Lower leg skin (tissue), 4 donors: ENCODE measurements at places on chromosomes 16 and 17.

DNA sequence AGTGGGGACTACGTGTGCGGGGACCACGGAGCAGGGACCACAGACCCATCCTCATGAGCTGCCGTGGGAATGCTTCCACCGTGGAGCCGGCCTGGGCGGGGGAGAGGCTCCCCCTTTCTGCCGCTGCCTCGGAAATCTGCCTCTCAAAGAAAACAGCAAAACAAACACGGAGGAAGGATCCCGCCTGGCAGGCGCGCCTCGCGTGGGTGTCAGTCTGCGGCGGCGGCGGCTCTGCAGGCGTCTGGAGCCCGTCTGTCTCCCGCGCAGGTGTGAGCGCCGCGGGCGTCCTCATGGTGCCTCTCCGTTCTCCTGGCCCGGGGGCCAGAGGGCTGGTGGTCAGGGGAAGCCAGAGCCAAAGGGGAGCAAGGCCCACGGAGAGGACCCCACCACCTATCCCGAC lies 27.5 kb downstream of the GSE1 start:
- no peak for DNase-seq

DNA sequence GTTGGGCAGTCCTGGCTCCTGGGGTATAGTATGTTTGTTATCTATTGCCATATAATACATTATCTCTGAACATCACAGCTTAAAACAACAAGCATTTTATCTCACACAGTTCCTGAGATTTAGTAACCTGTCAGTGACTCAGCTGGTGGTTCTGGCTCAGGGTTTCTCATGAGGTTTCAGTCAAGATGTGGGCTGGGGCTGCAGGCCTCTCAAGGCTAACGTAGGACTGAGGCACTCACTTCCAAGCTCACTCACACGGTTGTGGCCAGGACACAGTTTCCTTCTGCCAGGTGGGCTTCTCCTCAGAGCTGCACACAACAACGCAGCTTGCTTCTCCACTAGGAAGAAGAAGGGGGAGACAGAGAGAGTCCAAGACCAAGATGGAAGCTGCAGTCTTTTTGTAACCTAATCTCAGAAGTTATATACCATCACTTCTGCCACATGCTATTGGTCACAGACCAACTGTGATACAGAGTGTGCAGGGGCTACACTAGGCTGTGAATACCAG lies 10.3 kb upstream of the MED13 start:
- no peak for DNase-seq

DNA sequence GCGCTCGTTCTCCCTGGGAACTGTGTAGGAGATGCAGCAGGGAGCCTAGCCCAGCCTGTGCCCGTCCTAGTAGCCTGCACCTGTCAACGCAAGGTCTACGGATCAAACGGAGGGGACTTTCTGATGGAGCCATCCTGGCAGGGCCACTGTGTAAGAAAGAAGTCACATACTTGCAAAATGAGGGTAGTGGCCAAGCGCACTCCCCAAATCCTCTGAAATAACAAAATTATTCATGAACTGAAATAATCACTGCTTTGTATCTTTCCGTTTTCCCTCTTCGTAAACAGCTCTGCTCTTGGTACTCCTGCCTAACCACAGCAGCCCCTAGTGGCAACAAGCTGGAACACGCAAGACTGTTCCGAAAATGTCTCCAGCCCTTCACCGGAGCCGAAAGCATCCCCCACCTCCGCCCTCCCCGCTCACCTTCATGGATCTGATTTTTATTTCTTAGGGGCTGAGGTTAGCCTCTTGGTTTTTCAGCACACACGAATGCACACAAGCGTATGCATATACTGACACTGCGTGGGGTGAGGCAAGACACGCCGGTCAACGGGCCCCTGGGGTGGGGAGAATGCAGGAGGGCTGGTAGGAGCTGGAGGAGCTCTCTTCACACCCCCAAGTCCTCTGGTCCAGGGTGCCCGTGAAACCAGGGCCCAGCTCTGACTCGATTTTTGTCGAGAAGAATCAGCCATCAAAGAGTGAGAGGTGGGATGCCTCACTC lies 100.8 kb downstream of the ABCC12 start:
- peak; percentile 79 for DNase-seq

DNA sequence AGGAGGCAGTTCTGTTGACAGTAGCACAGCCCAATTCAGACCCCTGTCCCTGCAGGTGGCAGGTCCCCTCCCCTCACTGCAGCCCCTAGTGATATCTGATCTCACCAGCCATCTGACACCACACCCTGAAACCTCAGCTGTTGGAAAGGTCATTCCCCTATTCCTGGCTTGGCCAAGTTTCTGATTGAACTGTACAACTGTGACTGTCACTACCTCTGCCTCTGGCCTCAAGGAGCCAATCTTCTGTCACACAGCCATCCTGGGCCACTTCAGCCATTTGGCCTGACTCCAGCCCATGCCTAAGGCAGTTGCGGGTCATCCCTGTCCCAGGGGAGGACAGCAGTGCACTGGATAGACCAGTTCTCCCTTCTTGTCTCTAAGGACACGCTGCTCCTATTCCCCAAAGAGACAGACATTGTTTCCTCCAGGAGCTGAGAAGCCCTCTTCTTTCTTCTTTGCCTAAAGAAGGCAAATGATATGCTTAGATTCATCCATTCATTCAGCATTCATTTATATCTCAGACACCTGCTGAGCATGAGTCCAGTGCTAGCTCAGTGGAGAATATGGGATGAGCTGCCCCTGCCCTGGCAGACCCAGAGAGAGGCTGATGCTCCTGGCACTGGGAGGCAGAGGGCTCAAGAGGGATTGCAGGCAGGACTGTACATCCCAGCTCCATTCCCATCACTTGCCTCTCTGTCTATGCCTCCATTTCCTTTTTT lies 4.6 kb upstream of the ALDOA start:
- no peak for DNase-seq

GRCh38 chr17:31553506-31553905 lies 162.0 kb downstream of the RAB11FIP4 start:
- no peak for DNase-seq

DNA sequence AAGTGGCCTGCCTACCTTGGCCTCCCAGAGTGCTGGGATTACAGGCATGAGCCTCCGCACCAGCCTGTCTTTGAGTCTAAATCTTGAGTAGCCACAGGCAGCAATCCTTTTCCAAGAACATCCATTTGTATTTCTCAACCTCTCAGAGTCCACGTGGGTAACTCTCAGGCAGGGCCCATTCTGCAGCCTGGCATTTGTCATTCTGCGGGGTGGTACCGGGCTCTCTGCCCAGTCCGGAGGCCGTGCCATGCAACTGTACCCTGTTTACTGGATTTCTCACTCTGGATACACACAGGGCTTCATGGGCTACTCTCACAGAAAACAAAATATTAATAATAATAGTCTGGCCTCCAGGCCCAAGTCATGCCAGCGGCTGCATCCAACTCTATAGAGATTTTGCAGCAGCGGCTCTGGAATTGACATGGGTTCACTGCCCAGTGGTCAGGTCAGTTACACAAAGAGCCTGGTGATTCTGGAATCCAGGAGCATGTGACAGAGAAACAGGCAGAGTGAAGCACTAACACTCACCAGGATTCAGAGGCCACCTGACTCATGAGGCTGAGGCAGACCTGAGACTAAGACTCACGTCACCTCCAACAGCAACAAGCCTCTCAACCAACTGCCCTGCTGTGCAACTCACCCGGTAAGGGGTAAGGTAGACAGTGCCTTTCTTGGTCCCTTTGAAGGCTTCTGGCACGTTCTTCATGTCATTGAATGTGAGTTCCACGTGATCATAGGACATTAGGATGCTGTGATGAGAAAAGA lies 4.0 kb downstream of the WBP2 start:
- no peak for DNase-seq
